ENCODE measurements at places on chromosomes 12 and 14.
A peak's percentile ranks its signal among the peaks of the same experiment; 100 is the strongest.

- DNase-seq = no peak
Observed at GRCh38 chr12:59164991-59165718, 244.9 kb upstream of the LRIG3 start.

DNA sequence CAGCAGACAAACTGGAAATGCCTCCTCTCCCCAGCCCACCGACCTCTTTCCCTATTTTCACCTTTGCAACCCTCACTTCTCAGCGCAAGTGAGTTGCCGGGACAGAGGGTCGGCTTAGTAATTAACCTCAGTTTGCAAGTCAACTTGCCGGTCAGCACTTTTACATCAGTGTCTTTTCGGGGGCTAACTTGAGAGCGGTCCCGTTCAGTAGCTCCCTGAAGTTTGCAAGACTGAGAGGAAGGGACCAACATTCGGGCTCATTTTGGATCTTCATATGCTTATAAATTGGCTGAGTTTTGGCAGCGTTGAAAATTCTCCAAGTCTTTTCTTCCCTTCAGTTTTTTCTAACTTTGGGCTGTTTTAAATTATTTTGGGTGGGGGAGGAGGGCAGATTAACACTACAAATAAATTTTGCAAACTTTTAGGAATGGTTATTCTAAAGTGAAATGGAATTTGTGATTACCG is 846 bp downstream of the BRMS1L start:
- no peak for DNase-seq

- DNase-seq = no peak
Observed at GRCh38 chr14:39681782-39682399, 249.7 kb upstream of the FBXO33 start.

GRCh38 chr12:110742096-110742717 is 484 bp downstream of the PPP1CC start:
- no peak for DNase-seq

GRCh38 chr12:54175200-54175963 is 13.4 kb downstream of the SMUG1 start:
- DNase-seq = no peak

GRCh38 chr12:88299567-88300101 is 157.5 kb downstream of the TMTC3 start:
- peak; percentile 100 for DNase-seq

DNA sequence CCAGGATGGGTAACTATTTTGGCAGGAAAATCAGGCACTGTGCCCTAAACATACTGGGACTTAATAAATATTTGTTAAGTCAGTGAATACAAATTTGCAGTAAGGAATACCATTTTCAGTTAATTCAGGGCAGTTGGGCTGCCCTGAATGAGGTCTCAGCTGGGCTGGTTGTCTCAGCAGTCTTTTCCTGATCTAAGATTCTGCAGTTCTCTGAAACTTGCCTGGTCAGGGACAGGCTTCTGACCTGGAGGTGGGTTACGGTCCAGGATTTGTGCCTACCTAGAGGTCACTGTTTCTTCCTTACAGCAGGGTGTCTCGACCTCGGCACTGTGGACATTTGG is 160.6 kb downstream of the KTN1 start:
- no peak for DNase-seq

DNA sequence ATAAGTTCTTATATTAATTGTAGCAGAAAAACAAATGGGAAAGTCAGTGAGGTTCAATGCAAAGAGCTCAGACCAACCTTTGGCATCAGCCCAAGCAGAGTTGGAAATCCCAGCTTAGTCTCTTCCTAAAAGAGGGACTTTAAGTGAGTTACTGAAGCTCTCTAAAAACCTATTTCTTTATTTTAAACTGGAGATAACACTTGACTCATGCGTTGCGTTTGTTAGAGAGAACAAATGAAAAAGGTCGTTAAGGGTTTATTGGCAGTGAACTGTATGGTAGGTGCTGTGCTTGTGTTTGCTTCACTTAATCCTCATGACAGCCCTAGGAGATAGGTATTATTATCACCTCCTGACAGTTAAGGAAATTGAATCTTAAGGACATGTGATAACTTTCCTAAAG is 396.5 kb downstream of the RAD51B start:
- no peak for DNase-seq

DNA sequence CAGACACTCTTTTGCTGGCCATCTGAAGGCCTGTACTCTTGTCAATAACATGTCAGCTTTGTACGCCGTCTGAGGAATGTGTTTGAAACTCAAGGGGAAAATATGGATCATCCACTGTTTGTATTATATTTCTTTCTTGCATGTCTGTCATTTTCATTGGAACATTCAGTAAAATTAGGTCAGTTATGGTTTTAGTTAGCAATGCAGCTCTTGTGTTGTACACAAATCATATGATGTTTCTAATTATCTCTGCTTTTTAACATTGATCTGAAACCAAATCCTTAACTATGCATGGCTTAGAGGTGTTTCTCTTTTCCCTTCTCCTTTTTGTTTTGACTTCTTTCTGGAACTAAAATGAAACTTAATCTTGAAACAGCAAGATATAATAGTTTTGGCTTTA is 333.6 kb upstream of the PRICKLE1 start:
- no peak for DNase-seq

GRCh38 chr14:23183158-23183470 is 346 bp downstream of the SLC7A8 start:
- DNase-seq = no peak

DNA sequence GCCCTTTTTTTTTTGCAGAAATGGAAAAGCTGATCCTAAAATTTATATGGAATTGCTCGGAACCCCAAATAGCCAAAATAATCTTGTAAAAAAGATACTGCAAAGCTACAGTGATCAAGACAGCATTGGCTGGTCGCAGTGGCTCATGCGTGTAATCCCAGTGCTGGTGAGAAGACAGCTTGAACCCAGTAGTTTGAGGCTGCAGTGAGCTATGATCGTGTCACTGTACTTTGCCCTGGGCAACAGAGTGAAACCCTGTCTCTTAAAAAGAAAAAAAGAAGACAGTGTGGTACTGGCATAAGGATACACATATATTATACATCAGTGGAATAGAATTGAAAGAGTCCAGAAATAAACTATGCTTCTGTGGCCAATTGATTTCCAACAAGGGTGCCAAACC is 5.4 kb downstream of the ITGB7 start:
- DNase-seq = no peak

- no peak for DNase-seq
Observed at GRCh38 chr12:116058574-116058973, 218.9 kb downstream of the MED13L start.

DNA sequence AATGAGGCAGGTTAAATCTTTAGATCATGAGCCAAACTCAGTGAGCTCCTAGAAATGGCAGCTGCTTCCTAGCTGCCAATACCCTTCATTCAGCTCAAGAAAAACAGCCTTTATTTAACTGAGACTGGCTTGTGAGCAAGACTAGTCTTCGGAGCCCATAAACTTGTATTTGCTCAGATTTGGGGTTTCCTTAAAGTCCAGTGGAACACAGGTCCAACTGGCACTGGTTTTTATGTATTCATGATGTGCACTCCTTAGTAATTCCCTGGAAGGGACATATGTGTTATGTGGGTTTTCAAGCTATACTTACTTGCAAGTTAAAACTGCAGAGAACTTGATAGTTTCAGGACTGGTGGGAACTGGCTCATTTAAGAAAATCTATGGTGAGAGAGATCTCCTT is 380.1 kb upstream of the TMEM132C start:
- no peak for DNase-seq

GRCh38 chr12:94805749-94806529 is 155.6 kb upstream of the TMCC3 start:
- DNase-seq = no peak

DNA sequence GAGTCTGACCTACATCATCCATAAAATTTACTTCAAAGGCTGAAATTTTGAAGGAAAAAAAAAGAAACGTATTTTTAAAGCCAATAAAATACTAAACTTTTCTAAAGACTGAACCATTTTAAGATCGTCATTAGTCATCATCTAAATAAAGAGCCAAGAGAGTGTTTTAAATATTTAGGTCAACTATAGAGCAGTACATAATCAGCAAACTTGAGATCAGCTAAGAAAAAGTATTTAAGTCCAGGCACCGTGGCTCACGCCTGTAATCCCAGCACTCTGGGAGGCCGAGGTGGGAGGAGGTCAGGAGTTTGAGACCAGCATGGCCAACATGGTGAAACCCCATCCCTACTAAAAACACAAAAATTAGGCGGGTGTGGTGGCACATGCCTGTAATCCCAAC is 35.5 kb downstream of the HECTD1 start:
- DNase-seq = no peak

DNA sequence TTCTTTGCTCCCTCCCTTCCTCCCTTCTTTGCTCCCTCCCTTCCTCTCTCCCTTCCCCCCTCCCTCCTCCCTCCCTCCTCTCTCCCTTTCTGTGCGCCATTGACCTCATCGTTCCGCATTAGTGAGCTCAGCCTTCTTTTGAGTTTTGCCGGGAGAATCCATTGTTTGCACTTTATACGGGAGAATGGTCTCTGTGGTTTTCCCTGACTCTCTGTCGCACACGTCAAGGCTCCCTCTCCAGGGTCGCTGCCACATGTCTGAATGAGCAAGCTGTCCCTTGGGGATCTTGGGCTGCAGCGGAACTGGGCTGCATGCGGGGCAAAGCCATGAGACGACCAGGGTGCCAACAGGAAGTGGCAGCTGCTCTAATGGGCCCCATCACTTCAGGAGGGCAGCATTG is 118.5 kb downstream of the GLT1D1 start:
- no peak for DNase-seq
